Stimulated activated CD4-positive, alpha-beta T cell treated with anti-CD3 and anti-CD28 coated beads, TNF-alpha, amount 100 ng/mL, for 1 hour (primary cell): ENCODE measurements at places on chromosomes 3 and 15.

DNA sequence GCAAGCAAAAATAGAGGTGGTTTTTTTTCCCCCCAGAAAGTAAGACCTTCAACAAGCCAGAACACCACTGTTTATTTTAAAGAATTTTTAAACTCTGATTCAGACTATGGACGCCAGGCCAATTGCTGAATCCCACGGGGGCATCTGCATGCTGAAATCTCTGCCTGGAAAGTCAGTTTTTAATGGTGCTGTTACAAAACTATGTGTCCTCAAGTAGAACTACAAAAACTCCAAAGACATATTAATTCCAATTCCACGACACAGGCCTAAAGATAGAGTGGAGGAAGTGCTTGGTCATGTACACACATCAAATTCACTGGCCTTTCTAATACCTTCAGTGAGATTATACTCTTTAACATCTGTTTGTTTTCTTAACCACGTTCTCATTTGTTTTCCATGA lies 490.5 kb upstream of the NR2F2 start:
- DNase-seq: no peak

- no peak for DNase-seq
These were observed 37.6 kb upstream of the SFMBT1 start for GRCh38 chr3:53083521-53083920.

GRCh38 chr3:73365756-73366397 lies 258.9 kb downstream of the PDZRN3 start:
- no peak for DNase-seq

DNA sequence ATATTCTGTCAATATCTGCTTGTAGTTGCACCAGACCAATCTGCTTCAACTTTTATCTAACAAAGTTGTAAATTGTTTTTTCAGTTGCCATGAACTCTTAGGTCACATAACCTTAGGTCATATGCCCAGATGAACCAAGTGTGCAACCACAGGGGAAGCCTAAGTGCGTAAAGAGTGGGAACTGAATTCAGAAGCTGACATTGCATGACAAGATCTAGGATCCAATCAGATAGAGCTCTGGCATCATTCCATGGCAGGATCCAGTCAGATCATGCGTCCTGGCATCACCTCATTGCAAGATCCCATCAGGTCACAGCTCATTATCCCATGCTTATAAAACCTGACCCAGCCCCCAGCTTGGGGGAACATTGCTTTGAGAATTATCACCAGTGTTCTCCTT lies 18.9 kb upstream of the IFT57 start:
- DNase-seq: no peak

DNA sequence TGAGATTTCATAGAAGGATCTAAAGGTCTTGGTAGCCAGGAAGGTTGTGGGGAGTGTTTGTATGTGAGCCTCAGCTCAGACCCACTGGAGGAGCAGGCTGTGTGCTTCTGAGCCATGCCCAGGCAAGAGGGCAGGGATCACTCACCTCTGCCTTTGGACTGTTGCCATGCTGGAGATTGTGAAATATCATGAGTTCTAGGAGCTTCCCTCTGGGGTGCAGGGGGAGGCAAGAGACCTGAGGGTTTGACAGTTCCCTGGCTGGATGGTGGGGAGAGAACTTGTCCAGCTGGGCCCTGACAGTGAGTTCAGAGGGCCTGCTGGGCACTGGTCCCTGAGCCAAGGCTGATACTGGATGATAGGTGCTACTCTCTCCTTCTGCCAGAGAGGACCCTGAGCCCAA lies 6.0 kb downstream of the SLC6A1 start:
- DNase-seq: no peak

DNA sequence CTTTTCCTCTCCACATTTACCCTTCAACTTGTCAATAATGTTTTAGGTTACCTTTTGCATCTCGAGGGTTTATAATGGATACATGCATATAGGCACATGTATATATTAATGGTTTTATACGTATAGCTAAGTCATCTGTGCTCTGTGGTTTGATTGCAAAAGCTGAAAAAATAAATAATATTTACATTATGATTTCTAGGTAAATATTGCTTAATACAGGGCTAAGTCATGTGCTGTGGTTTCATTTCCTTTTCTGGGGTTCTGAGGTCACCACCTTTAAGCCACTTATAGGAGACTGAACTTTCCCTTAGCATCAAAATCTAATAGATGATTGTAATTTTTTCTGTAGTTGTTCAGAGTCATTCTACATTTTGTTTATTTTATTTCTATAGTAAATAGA lies 33.1 kb downstream of the LPP start:
- no peak for DNase-seq

- no peak for DNase-seq
These were observed 2.8 kb downstream of the EDEM1 start for GRCh38 chr3:5190147-5190791.

- no peak for DNase-seq
These were observed 30.2 kb downstream of the BCL2L10 start for GRCh38 chr15:52082197-52083036.

DNA sequence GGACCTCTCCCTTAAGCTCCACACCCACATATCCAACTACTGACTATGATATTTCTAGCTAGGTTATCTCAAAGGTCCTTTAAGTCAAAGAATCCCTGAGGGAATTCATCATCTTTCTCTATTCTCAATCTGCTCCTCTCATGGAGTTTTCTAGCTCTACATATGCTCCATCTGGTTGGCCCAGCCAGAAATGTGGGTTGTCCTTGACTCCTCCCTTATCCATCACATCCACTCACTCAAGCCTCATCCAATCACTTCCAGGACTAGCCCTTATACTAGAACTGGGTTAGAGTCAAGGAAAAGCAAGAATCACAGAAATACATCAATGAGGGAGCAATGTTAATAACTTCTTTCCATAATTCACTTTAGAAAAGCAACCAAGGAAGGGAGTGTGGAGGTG lies 45.4 kb downstream of the ZNF106 start:
- no peak for DNase-seq

DNA sequence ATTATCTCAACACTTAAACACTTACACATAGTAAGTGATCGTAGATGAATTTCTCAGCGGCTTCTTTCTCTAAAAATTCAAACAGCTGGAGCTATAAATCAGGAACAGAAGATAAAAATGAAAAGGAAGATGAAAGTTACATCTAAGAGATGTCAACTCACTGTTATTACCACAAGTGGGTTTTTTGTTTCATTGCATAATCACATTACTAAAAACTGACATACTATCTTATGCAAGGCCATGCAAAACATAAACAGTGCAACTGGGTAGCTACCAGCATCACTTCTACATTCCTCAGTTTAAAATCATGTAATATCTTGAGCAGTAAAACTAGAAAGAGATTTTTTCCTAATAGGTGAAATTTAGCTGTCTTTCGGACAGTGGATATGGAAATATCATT lies 14.9 kb downstream of the MINDY4B start:
- no peak for DNase-seq

- DNase-seq: no peak
These were observed 202.8 kb downstream of the CADPS start for GRCh38 chr3:62672270-62672987.

GRCh38 chr15:70512772-70513362 lies 250.5 kb downstream of the UACA start:
- no peak for DNase-seq

DNA sequence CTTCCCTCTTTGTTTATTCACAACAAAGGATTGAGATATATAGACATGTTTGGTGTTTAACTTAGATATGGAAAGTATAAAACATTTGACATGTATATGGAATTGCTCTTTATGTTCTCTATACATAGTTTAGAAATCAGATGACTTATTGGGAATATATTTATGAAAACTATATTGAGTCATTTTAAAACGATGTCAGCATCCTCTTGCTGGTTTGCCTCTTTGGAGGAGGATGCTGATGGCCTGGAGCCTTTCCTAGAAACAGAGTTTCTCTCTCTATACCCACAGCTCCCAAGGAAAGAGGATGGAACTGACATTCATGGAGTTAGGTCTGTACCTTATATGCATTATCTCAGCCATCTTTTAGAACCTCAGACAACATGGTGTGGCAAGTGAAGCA lies 40.3 kb downstream of the ZBTB38 start:
- DNase-seq: no peak

DNA sequence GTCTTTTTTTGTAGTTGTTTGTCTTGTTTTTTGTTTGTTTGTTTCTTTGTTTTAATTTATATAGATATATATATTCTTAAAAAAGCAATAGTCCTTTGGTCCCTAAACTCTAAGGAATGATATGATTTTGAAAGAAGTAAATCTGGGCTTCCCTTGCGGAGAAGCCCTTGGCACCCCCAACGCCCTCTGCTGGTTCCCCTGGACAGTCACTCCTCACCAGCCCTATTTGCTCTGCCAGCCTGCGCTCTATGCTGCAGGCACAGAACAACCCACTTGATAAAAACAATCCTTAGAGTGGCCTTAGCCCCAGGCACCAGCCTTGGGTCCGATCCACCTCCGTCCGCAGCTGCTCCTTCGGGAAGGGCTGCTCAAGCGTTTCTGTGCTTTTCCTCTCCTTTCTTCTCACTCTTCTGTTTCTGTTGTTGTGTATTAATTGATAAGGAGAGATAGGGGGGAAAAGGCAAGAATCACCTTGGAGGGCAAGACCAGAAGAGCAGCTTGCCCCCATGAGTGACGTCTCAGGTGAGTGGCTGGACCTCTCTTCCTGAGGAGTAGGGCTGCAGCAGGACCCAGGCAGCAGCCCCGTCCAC lies 13.7 kb upstream of the PARP6 start:
- DNase-seq: peak; percentile 15

GRCh38 chr15:58684751-58685150 lies 64.8 kb downstream of the ADAM10 start:
- no peak for DNase-seq

- no peak for DNase-seq
These were observed 405.7 kb upstream of the RORA start for GRCh38 chr15:61634837-61635236.

DNA sequence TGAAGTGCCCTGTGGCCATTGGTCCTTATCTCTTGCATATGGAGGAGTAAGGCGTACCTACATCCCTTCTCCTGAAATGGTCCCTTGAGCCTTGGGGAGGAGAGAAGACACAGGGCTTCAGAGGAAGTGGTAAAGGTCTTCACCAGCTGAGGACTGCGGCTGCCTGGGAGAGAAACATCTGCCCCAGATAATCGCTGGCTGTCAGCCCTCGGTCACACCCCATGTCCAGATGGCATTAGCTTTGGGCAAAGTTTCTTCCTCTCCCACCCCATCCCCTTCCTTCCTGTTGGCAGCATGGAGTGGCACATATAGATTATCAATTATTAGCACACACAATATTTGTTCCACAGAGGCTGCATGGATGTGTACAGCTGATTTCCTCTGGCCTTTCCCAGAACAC lies 61.6 kb downstream of the LRTM1 start:
- DNase-seq: no peak

DNA sequence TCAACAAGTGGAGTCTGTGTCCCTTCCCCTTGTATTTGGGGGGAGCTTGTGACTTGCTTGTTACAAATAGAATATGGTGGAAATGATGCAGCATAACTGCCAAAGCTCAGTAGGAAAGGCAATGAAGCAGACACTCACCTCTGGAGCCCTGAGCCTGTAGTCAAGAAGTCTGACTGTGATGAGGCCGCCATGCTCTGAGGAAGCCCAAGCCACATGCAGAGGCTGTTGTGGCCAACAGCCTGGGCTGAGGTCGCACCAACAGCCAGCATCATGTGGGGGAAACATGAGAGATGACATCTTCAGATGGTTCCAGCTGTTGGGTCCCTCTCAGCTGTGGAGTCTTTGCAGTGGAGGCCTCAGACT lies 161.4 kb downstream of the CHSY1 start:
- no peak for DNase-seq

- DNase-seq: no peak
These were observed 440.6 kb downstream of the MCTP2 start for GRCh38 chr15:94671858-94672532.

- DNase-seq: no peak
These were observed 91.0 kb downstream of the XRN1 start for GRCh38 chr3:142356818-142357217.

DNA sequence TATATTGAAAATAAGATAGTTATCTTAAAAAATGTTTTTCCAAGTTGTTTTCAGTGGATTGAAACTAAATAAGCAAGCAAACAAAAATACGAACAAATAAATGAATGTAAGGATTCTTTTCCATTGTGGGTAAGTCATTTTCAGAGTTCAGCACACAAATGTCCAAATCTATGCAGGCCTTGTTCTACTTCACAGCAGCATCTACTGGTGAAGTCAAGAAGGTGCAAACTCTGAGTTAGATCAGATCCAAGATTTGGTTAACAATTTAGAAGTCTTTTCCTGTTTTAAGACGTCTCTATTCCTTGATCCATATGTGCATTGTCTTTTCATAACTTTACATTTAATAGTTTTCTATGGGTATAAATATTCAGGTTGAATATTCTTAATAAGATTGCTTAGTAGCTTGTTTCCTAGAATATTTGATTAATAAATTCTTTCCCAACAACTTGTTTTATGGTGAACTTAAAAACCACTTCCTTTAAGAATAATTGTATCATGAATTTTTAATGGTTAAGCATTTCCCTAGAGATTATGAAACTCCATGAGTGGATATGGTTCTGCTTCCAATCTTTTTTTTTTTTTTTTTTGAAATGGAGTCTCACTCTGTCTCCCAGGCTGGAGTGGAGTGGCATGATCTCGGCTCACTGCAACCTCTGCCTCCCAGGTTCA lies 10.5 kb downstream of the PTX3 start:
- DNase-seq: no peak

- no peak for DNase-seq
These were observed 70.6 kb upstream of the STT3B start for GRCh38 chr3:31462050-31462569.

GRCh38 chr15:101458908-101459578 lies 30.5 kb downstream of the PCSK6 start:
- no peak for DNase-seq

- DNase-seq: no peak
These were observed 172.7 kb downstream of the WDR72 start for GRCh38 chr15:53586799-53587198.

GRCh38 chr3:50286322-50287227 lies 5.7 kb downstream of the IFRD2 start:
- DNase-seq: no peak

- no peak for DNase-seq
These were observed 4.1 kb downstream of the DET1 start for GRCh38 chr15:88542342-88542733.

DNA sequence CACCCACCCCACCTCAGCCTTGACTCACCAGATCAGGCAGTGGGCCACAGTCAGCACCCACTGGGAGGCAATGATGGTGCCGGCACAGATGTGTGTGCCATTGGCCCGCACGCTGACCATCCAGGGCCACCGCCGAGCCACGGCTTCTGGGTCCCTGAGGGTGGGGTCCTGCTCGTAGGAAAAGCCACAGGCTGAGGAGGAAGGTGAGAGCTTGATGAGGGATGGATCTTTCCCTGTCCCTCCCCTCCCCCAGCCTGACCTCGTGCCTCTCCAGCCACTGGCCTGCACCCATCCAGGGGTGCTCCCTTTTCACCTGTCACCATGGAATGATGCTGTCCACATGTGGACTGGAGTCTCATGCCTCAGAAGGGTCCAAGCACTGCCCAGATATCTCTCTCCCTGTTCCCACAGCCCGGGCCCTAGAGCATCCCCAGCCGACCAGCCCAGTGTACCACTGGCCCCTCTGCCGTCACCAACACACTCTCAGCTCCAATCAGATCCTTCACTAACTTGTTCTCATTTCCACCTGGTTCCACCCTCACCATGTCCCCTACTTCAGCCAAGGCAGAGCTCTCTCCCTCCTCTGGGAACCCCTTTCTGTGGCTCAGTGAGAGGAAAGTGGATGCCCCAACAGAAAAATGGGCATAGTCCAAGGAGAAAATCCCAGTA lies 2.0 kb downstream of the PRSS50 start:
- DNase-seq: no peak

- DNase-seq: no peak
These were observed 20.3 kb downstream of the EHD4 start for GRCh38 chr15:41952013-41952563.

- no peak for DNase-seq
These were observed 24.9 kb downstream of the AP4E1 start for GRCh38 chr15:50933341-50933740.
